H54 (cell line): ENCODE measurements at places on chromosomes 1 and 21.
A peak's percentile ranks its signal among the peaks of the same experiment; 100 is the strongest.

DNA sequence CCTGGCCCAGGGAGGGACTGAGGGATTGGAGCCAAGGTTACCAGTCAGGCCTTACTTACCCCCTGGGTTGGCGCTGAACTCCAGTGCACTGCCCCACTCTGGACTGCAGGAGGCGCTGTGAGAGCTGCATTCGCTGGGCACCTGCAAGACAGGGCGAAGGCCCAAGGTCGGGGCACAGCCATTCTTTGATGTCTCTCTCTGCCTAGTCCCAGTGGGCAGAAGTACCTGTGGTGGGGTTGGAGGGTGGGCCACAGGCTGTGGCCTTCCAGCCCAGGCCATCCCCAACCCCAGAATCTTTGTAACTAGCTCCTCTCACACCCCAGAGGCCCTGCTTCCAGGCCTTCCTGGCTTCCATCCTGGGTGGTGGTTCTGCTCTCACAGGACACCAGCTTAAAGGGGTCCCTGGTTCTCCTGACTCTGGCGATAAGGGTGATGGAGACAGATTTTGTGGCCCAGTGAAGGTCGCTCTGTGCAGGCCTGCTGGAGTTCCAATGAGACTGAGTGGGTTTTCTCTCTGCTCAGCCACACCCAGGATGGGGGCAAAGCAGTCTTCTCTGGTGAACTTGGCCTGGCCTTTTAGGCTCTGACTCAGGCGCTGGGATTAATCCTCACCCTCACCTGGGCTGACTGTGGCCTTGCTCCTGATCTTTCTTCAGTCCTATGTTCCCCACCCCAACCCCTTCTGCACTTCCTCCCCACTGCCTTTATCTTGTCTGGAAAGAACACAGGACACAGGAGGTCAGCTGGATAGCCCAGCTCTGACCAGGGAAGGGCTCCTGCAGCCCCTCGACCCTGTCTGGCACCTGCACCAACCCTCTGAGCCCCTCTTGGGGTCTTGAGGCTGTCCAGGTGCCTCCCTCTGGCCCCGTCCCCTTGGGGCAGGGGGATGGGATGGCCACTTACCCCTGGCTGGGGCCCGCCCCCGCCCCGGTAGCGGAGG is 954 bp downstream of the MYOG start:
- peak; percentile 47 for DNase-seq

DNA sequence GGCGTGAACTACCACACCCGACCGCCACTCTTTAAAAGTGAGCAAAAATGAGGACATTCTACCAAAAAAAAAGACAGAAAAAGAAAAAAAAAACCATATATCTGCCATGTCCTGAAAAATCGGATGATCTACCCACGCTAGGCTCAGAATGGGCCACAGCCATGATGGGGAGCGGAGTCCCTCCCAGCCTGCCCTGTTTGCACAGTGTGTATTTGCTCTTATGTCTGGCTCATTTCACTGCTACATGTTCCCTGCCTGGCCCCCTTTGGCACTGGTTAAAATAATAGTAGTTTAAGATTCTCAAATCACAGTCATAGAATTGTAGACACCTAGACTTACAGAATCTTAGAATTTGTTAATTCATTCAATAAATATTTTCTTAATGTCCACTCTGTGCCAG is 121.9 kb downstream of the PTPRU start:
- no peak for DNase-seq

- DNase-seq: no peak
These were observed 413.9 kb downstream of the DUSP10 start for GRCh38 chr1:221327954-221328353.

DNA sequence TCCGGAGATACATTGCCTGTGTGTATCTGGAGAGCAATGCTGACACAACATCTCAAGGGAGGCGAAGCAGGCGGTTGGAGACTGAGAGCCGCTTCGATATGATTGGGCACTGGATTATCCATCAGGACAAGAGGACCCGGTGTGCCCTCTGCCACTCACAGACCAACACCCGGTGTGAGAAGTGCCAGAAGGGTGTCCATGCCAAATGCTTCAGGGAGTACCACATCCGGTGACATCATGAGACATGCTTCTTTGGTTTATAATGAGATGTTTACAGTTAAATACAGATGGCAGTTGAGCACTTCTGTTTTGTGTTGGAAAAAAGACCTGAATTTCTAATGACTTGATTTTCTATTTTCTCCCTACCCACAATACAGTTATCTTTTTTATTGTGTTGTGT is 12.1 kb downstream of the PGBD2 start:
- no peak for DNase-seq

DNA sequence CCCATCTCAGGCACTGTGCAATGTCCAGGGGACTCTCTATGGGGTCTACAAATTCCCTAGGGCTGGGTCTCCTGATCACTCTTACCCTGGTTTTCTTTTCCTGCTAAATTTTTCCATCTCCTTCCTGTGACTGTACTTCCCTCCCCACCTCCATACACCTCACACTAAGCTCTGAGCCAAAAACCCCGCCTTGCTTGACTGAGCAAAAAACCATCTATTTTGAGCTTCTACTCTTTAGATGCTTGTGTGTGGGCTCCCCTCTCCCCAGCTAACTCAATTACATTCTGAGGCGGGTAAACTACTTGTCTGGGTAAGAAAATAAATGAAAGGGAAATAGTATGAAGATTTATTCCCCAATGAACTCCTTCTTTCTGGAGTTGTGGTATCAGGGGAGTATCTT is 187.9 kb downstream of the PTPRU start:
- DNase-seq: no peak

GRCh38 chr1:225813214-225813964 is 3.5 kb downstream of the EPHX1 start:
- DNase-seq: peak; percentile 44

GRCh38 chr1:27576806-27577227 is 27.1 kb downstream of the AHDC1 start:
- no peak for DNase-seq

- DNase-seq: no peak
These were observed 29.4 kb upstream of the TRIM17 start for GRCh38 chr1:228445843-228446650.

DNA sequence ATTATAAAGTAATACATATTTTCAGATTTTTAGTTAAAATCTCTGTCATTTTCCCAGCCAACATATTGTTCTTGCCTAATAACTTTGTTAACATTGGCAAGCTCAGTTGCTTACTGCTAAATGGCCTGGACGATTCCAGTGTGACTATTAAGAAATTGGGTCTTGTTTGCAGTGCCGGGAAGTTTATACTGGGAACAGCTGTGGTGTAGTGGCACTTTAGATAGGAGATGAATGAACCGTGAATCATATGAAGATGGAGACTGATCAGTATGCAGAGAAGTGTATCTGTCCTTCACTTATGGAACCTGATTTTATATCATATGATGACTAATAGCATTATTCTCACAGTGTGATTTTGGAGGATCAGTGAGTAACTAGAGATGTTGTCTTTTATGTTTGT is 3.3 kb downstream of the CHRM3 start:
- DNase-seq: no peak

DNA sequence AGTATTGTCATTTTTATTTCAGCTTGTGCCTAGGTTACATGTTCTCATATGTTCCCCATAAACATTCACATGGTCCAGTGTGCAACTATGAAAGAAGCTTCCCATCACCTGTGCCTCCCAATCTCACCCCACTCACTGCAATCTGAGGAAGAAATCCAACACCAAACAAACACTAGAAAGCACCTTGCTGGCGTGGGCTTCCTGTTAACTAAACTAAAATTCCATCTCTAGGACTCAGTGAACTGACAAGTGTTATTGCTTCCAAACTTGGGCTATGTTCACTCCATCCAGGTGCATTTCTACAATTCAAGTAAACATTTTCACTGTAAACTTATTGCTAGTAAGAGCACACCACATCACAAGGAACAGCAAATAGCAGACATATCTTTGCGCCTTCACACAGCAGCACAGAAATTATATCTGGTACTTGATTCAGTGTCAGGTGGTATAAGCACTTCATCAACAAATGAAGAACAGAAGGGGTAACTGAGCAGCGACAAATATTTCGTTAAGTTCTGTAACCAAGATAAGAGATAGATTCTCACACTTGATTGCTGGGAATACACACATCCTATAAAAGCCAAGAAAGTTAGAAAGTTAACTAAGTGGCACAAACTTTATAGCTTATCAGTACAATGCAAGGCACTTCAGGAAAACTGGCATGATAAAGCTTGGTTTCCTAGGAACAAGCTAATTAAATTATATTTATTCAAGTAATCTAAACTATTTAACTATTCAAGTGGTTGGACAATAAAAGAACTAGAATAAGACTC is 8.9 kb upstream of the KCNJ15 start:
- DNase-seq: no peak

DNA sequence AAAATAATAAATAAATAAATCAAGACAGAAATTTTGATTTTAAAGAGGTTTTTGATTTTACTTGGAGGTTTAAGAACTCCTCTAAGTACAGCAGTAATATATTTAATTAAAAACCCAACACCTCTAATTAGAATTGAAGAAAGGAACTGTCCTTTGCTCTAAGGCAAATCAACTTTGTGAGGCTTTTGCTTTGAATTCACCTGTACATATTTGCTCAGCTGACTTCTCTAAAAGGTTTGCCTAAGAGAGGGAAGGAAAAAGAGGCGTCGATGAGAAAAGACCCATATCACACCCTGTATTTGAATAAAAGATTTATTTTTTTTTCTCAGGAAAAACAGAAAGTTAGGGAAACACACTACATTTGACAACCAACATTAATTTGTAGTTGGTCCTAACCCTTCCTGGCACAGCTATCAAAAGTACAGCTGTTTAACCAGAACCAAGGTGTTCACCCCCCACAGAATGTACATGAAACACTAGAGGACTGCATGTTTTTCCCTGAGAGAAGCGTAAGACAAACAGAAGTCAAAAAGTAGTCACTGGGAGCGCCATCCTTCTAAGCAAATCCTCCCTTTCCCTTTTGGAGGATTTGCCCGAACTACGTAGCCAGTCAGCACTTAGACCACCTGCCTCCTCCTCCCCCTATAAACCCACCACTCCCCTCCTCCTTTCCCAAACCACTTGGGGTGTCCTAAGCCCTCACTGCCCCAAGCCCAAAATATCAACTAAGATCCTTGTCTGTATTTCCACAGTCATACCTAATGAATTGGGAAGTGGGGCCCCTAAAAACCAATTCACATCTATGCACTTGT is 4.9 kb downstream of the MCL1 start:
- DNase-seq: no peak

GRCh38 chr21:36753556-36753955 is 54.6 kb downstream of the SIM2 start:
- peak; percentile 37 for DNase-seq

DNA sequence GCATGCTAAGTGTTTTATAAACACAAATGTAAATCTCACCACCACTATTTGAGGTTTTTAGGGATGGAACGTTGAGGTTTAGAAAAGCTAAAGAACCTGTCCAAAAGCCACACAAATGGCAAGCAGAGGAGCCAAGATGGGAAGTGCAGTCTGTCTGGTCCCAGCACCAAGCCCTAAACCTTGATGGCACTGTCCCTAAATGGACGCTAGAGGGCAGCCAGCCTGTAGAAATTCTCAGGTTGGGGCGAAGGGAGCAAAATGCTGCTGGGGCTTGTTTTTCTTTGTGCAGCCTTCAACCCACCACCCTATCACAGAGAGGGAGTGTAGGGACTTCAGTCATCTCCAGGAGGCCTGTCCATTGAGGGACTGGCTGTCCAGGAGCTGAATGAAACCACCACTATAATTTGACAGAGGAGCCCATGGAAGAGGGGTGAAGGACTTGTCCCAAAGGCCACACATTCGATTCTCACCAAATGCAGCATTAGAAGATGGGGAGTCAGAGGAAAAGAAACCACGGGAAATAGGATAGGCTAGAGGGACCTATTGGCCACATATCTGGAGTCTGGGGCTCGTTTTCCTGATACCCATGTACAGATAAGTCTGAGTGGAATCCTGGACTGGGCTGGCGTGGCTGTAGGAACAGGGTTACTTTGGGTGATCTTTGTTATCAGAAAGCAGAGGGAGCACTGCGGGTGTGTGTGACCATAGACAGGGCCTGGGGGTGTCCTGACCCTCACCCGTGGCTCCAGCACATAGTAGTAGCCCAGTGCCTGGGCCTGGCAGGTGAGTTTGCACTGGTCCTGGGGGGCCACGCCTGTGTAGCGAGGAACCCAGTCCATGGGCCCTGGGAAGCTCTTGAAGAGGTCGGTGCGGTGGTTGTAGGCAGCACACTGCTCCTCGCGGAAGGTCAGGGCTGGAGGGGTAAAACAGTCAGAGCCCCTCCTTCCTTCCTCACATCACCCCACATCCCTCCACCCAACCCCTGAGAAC is 6.1 kb downstream of the ADAMTS4 start:
- peak; percentile 62 for DNase-seq

- DNase-seq: no peak
These were observed 15.4 kb upstream of the ZBTB21 start for GRCh38 chr21:42025376-42026081.

GRCh38 chr1:207952617-207953542 is 42.0 kb upstream of the CD34 start:
- no peak for DNase-seq

DNA sequence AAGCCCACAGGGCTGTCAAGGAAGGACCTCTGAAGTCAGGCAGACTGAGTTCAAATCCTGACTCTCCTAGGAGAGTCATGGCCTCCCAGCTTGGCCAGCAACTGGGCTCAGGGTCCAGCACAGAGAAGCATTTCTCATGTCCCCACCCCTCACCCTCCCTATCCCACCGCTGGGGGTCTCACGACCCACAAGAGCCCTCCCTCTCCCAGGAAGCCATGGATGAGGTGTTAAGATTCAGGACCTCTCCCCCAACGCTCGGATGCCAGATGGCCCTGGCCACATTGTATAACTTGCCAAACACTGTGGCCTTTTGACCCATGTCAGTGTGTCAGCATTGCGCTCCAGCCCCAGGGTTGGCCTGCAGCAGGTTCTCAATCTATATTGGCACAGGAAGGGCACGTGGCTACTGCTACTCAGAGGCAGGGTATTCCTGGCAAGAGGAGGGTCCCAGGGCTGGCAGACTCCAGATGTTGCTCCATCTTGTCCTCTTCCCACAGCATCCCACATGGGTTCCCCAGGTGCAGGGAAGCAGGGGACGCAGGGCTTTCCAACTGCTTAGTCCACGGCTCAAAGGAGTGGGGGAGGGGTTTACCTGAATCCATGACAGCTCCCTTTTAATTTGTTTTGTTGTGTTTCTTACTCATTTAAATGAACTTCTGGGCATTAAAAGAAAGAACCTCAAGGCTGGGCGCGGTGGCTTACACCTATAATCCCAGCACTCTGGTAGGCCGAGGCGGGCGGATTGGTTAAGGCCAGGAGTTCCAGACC is 10.5 kb downstream of the SLC2A1 start:
- DNase-seq: no peak

- no peak for DNase-seq
These were observed 17.0 kb downstream of the FAM151A start for GRCh38 chr1:54606096-54606989.

- no peak for DNase-seq
These were observed 238.6 kb downstream of the DUSP10 start for GRCh38 chr1:221503268-221503667.

DNA sequence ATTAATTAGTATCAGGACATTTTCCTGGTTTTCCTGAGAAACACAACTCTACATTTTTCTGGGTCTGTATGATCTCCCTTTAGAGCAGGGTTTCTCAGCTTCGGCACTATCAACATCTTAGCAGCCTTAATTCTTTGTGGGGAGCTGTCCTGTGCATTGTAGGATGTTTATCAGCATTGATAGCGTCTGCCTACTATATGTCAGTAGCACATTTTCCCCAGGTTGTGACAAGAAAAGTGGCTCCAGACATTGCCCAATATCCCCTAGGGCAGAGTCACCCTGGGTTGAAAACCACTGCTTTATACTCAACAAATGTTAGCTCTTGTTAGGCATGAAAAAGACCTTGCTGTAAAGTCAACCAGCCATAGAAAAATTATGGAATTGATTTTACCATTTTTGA is 195.1 kb upstream of the FMN2 start:
- no peak for DNase-seq
